Spleen (tissue), 13 donors: ENCODE measurements at places on chromosomes 12 and 14. TPM values are rescaled to one million over a fixed set of nuclear protein-coding genes. Genes with fewer than 3 reads are reported as not detected.

ADAM21 gene
- total RNA-seq = not detected

HHIPL1 gene
- total RNA-seq = 2.6 TPM

APOF gene
- not detected for total RNA-seq

KCNH3 gene
- total RNA-seq = 1.5 TPM

ABCC9 gene
- 11.4 TPM for total RNA-seq

RERGL gene
- 0.30 TPM for total RNA-seq

TSPAN8 gene
- total RNA-seq = not detected

RPGRIP1 gene
- total RNA-seq = 1.3 TPM

CD69 gene
- 65.6 TPM for total RNA-seq

CIDEB gene
- 88.8 TPM for total RNA-seq

SDR9C7 gene
- not detected for total RNA-seq

CLMN gene
- total RNA-seq = 21.4 TPM

ANO2 gene
- 15.7 TPM for total RNA-seq

PLA2G1B gene
- 1.9 TPM for total RNA-seq

JAG2 gene
- 5.2 TPM for total RNA-seq

IFI27 gene
- 893 TPM for total RNA-seq

CBLN3 gene
- total RNA-seq = 5.2 TPM

CLEC4C gene
- total RNA-seq = 1.0 TPM

TROAP gene
- 2.5 TPM for total RNA-seq

GPR84 gene
- total RNA-seq = 7.5 TPM

NAV3 gene
- total RNA-seq = 40.9 TPM

EFS gene
- 3.5 TPM for total RNA-seq

RTL1 gene
- not detected for total RNA-seq

RAD51AP1 gene
- total RNA-seq = 4.4 TPM

NOVA1 gene
- 3.6 TPM for total RNA-seq

RHOJ gene
- 12.0 TPM for total RNA-seq

TMEM263 gene
- 26.7 TPM for total RNA-seq

PSMA3 gene
- total RNA-seq = 122 TPM

RNF34 gene
- 58.9 TPM for total RNA-seq

FGF23 gene
- not detected for total RNA-seq

KICS2 gene
- 15.3 TPM for total RNA-seq

RFX4 gene
- total RNA-seq = not detected

HSPB8 gene
- total RNA-seq = 38.3 TPM

TBX3 gene
- 16.3 TPM for total RNA-seq

MYH6 gene
- not detected for total RNA-seq

P2RX2 gene
- 2.8 TPM for total RNA-seq

THTPA gene
- 18.6 TPM for total RNA-seq

CCDC60 gene
- total RNA-seq = not detected

KRT72 gene
- 0.93 TPM for total RNA-seq

KRT71 gene
- not detected for total RNA-seq

KLRC2 gene
- total RNA-seq = 2.6 TPM

LBHD2 gene
- total RNA-seq = not detected

FAM186B gene
- 0.27 TPM for total RNA-seq

SLC25A47 gene
- total RNA-seq = not detected

SLC7A7 gene
- total RNA-seq = 94.7 TPM

GRIN2B gene
- 0.06 TPM for total RNA-seq

SLCO1A2 gene
- 1.9 TPM for total RNA-seq

NXPH4 gene
- 0.28 TPM for total RNA-seq

TNFAIP2 gene
- 147 TPM for total RNA-seq

SPTB gene
- 7.3 TPM for total RNA-seq

PRIM1 gene
- 23.0 TPM for total RNA-seq

CFAP251 gene
- total RNA-seq = 4.1 TPM
